ENCODE measurements at places on chromosomes 12 and 14.

- DNase-seq, result no peak
Measured at GRCh38 chr12:58434726-58435125, 485.6 kb downstream of the LRIG3 start.

DNA sequence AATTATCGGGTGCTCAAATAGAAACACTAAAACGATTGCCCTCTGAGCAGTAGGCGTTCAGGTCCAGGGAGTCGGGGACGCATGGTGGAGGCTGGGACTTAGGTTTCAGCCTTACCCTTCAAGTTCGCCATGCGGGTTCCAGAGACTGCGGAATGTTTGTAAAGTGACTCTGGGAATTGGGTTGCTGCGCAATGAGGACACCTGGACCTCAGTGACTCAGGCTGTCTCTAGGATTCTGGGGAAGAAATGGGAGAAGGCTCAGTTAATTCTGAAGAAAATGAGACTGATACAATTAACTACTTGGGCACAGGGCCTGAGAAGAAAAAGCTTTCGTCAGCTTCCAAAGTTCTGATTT is 1.1 kb downstream of the LGALS3 start:
- DNase-seq, result no peak

DNA sequence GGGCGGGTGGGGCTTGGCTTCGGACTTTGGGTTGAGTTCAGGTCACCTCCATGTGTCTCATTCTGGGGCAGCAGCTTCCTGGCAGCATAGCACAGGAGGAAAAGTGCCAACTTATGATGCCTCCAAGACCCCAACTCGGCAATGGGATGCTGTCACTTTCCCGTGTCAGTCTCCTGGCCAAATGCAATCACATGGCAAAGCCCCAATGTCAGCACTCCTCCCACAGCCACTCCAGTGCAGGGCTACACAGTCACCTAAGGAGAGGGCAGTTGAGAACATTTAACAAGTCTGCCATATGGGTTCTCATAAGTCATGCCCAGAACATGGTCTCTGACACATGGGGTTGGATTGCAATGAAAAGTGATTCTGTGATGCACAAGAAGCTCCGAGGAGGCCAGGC is 26.7 kb downstream of the ELK3 start:
- no peak for DNase-seq

DNA sequence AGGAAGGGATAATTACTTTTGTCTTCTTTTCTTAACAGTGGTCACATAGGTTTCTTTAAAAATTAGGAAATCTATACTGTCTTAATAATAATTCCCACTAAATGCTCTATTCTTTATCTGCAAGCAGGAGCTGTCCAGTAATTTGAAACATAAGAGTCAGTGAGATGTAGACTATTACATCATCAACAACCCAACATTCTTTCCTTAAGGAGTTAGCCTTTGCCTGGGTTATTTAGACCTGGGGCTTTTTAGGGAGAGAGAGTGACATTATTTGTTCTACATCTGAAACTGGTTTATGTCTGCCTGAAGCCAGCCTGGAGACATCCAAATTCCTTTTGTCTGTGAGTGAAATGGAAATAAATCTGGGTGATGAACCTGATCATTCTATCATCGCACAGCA is 294.4 kb downstream of the TMTC2 start:
- DNase-seq, result no peak

DNA sequence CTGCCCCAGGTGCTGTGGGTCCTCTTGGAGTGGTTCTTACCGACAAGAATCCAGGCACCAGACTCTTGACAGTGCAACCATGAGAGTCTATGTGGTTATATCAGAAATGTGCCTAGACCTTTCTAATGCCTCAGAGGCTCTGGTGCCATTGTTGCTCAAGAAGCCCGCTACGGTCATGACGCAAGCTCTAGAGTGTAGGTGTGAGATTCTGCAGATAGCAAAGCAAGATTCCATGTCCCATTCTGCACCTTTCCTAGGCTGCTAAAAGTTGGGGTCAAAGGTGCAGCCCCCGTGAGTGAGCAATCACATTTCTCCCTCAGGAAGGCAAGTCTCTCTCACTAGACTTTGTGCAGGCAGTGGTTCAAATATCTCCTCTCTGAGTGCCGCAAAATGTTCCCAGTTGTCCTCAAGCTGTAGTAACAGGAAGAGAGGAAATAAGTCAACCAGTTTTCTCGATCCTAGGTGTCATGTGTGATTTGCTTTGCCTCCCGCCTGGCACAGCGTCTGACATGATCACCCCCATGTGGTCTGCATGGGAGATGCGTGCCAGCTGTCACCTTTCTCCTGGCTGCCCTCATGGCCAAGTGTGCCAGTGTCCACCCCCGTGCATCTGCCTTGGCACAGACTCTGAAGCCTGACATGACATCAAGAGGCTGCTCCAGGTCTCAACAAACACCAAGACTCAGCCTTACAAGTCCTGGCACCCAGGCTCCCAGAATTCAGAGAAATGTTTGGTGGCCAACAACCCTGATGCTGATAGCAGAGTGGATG is 122.5 kb upstream of the COCH start:
- no peak for DNase-seq

DNA sequence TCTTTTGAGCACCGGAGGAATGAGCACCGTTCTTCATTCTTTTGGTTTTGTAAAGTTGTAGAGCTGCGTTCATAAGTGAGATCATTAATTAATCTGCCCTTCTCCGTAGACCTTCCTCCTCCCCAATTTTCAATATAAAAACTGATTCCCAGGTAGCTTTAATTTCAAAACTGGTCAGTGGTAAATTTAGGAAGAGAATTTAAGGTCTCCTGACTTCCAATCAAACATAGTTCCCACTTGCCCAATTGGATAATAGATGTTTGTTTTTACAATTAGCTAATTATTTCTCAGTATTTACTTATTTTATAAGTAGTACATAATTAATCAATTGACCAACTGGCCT is 27.2 kb upstream of the YBX3 start:
- no peak for DNase-seq

DNA sequence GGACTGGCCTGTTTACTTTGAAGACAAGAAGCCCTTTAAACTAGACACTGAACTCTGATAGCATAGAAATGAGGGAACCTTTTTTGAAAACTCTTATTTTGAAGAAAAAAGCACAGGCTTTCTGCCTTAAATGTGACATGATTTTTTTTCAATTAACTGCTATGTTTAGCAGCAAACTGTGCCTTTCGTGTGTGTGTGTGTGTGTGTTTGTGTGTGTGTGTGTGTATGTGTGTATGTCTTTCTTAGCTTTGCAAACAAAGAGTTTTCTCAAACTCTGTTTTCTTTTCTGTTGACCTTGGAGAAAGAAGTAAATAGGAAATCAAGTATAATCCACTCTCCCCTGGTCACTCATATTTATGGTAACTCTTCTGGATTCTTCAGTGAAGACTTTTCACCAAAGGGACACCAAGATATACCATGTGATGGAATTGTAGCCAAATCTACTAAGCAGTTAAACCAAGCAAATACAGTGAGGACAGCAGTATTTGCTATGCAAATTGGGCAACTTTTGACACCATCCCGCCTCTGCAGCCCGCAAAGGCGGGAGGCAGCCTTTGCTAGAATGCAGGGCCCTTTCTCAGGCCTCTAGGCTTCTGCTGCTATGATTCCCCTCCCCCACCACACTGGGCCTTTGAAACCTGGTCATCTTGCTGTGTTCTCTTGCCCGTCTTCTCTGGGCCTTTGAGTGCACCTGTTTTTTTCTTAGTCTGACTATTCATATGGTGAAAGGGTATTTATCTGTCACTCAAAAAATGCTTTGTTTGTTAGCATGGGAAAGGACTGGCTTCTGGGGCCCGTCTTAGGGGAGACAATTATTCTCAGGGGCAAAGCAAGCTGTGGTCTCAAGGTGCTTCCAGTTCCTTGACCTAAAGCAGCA is 107.9 kb downstream of the MYRFL start:
- DNase-seq, result no peak

Data from Panc1 (cell line).